Activated CD4-positive, alpha-beta T cell treated with anti-CD3 and anti-CD28 coated beads, Interleukin-2, Interleukin-4, amounts not matched to agents 100 ng/mL and 50 ng/mL, durations not matched to agents 16 hours and 8 hours (primary cell): ENCODE measurements at places on chromosomes 1 and 21.

GRCh38 chr1:190289897-190290296, 187.8 kb downstream of the BRINP3 start:
- DNase-seq: no peak

DNA sequence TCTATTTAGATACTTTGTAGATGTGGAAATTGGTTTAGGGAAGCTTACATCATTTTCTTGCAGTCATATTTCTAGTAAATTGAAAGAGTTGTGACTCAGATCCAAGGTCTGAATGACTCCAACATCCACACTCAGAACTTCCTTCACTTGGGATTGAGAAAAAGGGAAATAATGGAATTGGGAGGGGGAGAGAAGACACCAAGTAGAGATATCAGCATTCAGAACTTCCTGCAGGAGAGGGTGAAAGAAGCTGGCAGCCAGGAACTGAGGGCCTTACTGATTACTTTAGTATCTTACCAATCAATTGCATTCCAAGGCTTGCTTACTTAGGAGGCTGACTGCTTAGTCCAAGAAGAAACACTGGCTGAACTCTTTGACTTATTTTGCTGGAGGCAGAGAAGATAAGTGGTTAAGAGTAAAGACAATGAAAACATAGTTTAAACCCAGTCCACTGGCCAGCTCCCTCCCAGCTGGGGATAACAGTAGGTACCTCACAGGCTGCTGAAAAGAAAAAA, 21.7 kb downstream of the APP start:
- DNase-seq: no peak

DNA sequence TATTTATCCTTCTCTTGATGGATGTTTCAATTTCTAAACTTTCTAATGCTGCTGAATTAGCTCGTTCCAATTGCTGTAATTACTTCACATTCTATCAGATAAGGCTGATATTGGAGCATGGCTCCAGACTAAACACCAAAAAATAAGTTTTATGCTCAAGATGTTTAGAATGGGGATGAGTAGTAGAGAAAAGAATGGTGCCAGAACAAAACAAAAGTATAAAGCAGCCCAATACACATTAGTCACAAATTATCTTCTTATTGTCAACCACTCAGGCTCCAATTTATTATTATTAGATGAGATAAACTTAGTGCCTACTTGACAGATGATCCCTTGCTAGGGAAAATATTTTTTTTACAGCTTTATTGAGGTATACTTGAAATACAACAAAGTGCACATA, 21.8 kb downstream of the ATPAF1 start:
- DNase-seq: no peak

- DNase-seq: no peak
These were observed 544.3 kb downstream of the KCNT2 start for GRCh38 chr1:196063952-196064351.

DNA sequence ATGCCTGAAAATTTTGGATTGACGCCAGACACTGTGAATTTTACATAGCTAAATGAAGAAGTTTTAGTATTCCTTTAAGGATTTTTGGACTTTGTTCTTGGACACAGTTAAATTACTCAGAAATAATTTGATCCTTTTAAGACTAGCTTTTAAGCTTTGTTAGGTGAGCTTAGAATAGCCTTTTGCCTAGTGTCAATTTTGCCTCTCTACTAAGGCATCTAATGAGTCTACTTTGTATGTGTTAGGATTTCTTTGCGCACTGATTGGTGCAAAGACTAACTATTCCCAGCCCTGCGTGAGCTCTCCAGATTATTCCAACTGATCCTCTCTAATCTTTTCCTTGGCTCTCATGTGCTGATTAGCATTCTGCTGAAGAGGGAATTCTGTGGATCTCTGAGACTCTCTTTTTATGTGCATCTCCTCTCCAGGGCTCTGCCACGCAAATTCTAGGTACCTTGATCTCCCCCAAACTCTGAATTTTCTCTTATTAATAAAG, 128.1 kb upstream of the BCL9 start:
- DNase-seq: no peak

GRCh38 chr1:86552376-86552775, 5.5 kb downstream of the CLCA4 start:
- DNase-seq: no peak
